ENCODE measurements at places on chromosomes 6 and 20. TPM values are rescaled to one million over a fixed set of nuclear protein-coding genes. Genes with fewer than 3 reads are reported as not detected.

The FAM217A gene
- not detected for polyA plus RNA-seq

The NRM gene
- polyA plus RNA-seq, result 26.0 TPM

The GMPR gene
- polyA plus RNA-seq, result 0.37 TPM

The EYS gene
- not detected for polyA plus RNA-seq

The HSPA1L gene
- polyA plus RNA-seq, result 0.81 TPM

The CLDN20 gene
- not detected for polyA plus RNA-seq

The SLC17A1 gene
- polyA plus RNA-seq, result not detected

The VGLL2 gene
- polyA plus RNA-seq, result not detected

The GLP1R gene
- polyA plus RNA-seq, result not detected

The DAAM2 gene
- not detected for polyA plus RNA-seq

The PPP1R16B gene
- polyA plus RNA-seq, result 54.5 TPM

The APOBEC2 gene
- polyA plus RNA-seq, result not detected

The HLA-DRB5 gene
- 23.8 TPM for polyA plus RNA-seq

The CST4 gene
- polyA plus RNA-seq, result not detected
